ENCODE measurements at places on chromosomes 2 and 18.

DNA sequence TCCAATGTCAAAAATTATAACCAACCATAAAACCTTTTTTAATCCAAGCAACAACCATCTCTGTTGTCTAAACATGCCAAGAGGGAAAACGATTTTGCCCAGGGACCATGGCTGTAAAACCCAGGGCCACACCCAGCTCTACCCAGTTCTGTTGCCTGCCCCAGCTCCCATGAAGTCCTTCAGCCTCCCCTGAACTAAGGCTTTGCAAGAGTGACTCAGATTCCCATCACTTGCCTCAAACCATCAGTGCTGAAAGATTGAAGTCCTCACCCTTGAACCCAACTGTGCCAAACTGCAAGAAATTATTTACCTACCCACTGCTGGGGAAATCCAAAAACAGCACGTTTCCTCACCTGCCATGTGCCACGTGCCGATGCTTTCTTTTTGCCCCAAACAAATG lies 102.5 kb downstream of the TFCP2L1 start:
- no peak for DNase-seq

DNA sequence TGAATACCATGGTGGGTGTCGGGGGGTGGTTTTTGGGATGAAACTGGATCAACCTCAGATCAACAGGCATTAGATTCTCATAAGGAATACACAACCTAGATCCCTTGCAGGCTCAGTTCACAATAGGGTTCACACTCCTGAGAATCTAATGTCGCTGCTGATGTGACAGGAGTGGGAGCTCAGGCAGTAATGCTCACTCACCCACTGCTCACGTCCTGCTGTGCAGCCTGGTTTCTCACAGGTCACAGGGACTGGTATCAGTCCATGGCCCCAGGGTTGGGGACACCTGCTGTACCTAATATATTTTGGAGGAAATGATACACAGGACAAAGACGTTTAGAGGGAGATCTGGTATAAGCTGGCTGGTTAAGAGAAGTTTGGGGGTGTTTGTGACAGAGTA lies 338.8 kb downstream of the PLCL1 start:
- no peak for DNase-seq

GRCh38 chr2:136844546-136844945 lies 79.2 kb downstream of the THSD7B start:
- no peak for DNase-seq

GRCh38 chr2:205860181-205860580 lies 177.9 kb downstream of the NRP2 start:
- no peak for DNase-seq
